PC-9 (cell line): ENCODE measurements at places on chromosomes 6 and 20. TPM values are rescaled to one million over a fixed set of nuclear protein-coding genes. Genes with fewer than 3 reads are reported as not detected.

DNA sequence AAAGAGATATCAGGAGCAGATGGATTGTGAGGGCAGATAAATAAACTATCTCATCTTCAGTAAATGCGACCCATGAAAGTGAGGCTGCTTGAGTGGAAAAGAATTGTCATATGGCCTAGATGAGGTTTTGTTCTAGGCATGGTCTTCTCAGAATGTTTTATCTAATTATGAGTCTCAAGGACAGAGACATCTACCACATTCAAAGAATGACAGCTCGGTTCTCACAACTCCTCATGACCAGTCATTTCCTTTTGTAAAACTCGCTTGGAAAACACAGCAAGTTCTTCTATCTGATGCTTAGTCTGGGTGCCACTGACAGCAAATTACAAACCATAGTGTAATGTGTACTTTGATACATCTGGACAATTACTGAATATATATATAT, 140.5 kb downstream of the CCDC170 start:
- DNase-seq, result no peak

DNA sequence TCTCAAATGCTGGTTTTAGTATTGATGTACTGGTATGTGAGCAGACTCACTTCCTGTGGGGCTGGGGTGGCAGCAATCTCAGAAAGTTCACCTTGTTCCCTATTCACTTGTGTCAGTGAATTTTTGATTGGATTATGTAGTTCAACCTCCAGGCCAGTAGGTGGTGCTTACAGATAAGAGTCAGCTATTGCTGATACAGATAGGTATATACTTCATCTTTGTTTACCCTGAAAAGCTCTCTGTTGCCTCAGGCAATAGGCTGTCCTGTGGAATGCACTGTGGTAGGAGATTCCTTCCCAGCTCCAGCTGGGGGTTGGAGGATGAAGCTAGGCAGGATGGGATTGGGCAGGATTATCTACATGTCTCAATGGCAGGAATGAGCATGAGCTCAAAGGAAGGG, 851.2 kb upstream of the EYS start:
- no peak for DNase-seq

GRCh38 chr6:169890901-169891300, 139.5 kb downstream of the ERMARD start:
- no peak for DNase-seq

GRCh38 chr6:38131527-38131965, 312.0 kb downstream of the ZFAND3 start:
- DNase-seq, result no peak

- no peak for DNase-seq
Observed at GRCh38 chr20:20518263-20518662, 150.4 kb downstream of the INSM1 start.

DNA sequence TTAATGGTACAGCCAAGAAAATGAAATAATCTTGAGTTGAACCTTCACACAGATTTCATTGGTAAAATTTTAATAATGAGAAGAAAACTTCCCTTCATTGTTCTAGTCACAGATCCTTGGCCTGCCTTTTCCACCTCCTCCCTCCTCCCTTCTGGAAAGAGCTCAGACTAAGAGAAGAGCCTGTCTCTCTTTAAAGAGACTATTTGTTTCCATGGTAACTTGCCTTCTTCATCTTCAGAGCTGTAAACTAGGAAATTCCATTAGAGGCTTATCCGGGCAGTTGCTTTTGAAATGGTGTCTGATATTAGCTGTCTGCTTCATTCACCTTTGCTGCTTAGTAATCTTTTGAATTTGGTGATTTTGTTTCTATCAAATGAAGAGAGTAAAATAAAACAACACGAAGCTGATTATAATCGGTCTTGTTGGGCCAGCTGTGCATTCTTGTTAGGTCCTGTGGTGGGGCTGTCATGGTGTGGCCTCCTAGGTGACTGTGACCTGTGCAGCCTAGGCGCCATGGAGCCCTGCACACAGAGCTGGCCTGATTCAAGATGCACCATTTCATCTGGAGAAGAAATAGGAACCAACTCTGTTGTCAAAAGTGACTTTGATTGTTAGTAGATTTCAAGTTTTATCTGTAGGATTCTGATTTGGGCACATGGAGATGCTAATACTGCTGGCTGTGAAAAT, 96.7 kb downstream of the MAP3K7 start:
- DNase-seq, result no peak

DNA sequence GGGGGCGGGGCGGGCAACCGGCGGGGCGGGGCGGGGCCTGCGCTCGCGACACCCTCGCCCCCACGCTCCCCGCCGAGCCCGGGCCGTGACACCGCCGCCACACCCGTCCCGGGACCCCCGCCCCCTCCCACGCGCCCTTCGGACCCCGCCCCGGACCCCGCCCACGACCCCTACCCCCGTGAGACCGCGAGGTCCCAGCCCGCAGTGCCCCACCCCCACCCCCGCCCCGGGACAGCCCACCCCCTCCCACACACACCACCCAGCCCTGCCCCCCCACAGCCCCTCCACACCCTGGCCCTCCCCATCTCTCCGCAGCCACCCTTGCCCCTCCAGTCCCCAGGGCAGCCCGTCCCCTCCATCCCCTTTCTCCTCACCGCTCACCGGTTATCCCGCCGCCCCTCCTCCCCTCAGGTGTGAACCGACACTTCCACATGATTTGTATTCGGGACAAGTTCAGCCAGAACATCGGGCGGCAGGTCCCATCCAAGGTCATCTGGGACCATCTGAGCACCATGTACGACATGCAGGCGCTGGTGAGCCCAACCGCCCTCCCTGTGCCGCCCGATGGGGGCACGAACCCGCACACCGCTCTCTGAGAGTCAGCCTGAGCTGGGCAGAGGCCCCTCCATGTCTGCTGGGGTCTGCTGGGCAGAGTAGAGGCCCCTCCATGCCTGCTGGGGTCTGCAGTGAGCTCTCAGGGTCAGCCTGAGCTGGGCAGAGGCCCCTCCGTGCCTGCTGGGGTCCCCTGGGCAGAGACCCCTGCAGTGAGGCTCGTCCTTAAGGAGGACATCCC, 622 bp downstream of the MRGBP start:
- no peak for DNase-seq

The HDGFL1 gene
- not detected in 2 replicates for total RNA-seq
